Left lung (tissue), 14 donors: ENCODE measurements at places on chromosomes 2 and 18. TPM values are rescaled to one million over a fixed set of nuclear protein-coding genes. Genes with fewer than 3 reads are reported as not detected.
A peak's percentile ranks its signal among the peaks of the same experiment; 100 is the strongest.

The NETO1 gene
- not detected for total RNA-seq

The UGT1A4 gene
- not detected for total RNA-seq

The COL3A1 gene
- 5,576 TPM for total RNA-seq

The CYTIP gene
- 10.9 TPM for total RNA-seq

The SMAD7 gene
- total RNA-seq, result 43.3 TPM

The EVA1A gene
- total RNA-seq, result 54.7 TPM

The SLC4A1AP gene
- total RNA-seq, result 20.3 TPM

DNA sequence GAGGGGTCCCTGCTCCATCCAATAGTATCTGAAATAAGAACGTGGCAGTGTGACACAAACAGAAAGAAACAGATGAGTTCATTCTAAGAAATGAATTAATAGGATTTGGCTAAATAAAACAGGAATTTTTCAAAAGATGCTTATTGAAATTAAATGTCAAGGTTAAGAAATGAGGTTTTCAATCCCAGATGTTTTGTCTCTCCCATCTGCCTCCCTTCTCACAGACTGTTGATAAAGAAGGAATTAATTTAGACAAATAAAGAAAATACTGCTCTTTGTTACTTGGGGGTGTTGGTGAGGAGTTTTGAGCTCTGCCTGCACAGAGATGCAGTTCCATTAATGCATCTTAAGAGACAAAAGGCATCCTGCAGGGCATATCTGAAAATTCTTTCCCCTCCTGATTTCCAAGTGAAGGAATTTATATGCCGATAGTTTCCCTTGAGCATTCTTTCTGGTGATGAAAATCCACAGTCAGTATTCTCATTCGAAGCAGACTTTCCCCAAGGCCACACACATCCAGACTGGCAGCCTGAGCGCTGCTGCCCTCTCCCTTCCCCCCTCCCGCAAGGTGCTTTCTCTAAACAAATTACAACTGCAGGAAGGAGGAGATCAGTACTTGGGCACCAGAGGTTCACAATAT lies 385.4 kb upstream of the RND3 start:
- DNase-seq, result no peak
- H3K4me3 ChIP-seq, result no peak overlapping the region
- H3K4me1 ChIP-seq, result peaks cover 10% of the 10 kb centered on the region
- H3K27ac ChIP-seq, result no peak overlapping the region

DNA sequence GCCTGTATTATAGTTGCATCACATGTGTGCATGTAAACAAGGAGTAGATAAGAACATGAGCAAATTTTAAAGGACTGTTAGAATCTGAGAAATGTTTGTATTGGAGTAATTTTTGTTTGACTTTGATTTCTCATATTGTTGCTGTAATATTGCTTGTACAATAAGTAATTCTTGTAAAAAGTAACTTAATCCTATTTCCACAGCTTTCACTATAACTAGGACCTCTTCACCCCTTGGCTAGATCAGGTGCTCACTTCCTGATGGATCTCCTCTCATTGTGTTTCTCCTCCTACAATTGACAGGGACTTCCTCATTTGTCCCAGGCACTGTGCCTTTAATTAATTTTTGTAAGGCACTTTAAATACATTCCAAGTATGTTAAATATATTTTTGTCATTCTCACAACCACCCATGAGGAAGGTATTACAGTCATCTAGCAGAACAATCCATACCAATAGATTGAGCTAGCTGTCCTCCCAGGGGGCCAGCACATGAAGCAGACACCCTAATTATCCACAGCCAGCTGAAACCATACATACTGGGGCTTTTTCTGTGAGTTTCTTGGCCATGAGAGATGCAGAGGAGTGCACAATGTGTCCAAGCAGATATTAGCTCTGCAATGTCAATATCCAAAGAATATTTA lies 359.5 kb upstream of the ACVR2A start:
- no peaks in the 10 kb centered on the region for H3K4me1 ChIP-seq
- H3K36me3 ChIP-seq, result no peaks in the 10 kb centered on the region
- H3K27ac ChIP-seq, result no peak overlapping the region

GRCh38 chr18:25223211-25223610 lies 128.8 kb downstream of the ZNF521 start:
- peak; percentile 51 for DNase-seq
- H3K4me3 ChIP-seq, result no peak overlapping the region
- H3K27me3 ChIP-seq, result no peaks in the 10 kb centered on the region
- no peaks in the 10 kb centered on the region for H3K4me1 ChIP-seq
- no peak overlapping the region for H3K27ac ChIP-seq
- no peaks in the 10 kb centered on the region for H3K36me3 ChIP-seq

DNA sequence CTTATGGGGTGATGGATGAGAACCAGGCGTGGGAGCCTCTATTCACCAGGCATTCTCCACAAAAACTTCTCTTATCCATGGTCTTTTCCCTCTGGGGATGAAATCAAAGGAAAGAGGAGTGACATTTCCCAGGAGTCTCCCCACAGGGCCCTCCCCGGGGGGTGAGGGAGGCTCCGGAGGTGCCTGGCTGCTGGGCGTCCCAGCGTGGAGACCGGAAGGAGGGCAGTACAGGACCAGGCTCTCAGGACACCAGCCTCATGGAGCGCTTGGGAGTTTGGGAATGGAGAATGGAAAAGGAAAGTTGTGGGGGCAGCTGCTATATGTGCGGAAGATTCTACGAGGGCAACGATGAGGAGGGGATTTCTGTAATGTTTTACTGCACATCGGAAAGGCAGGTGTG lies 22.1 kb downstream of the CIB4 start:
- H3K27me3 ChIP-seq, result peaks cover 9% of the 10 kb centered on the region
- no peak overlapping the region for H3K27ac ChIP-seq
- no peaks in the 10 kb centered on the region for H3K36me3 ChIP-seq
- peaks cover 17% of the 10 kb centered on the region for H3K4me1 ChIP-seq
- H3K4me3 ChIP-seq, result no peak overlapping the region

DNA sequence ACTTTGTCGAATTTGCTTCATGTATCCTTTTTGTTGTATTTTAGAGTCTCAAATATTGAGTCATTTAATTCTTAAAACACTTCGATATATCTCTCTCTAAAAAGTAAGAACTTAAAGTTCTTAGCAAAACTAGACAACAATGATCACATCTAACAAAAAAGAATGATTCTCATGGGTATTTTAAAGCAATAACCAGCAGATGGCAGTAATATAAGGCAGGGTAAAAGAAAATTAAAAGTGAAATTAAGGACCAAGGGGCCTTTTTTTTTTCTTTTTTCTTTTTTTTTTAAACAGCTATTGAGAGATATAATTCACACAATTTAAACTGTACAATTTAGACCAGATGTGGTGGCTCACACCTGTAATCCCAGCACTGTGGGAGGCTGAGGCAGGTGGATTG lies 9.9 kb upstream of the AOX1 start:
- H3K4me1 ChIP-seq, result no peaks in the 10 kb centered on the region
- H3K27me3 ChIP-seq, result no peaks in the 10 kb centered on the region
- DNase-seq, result no peak
- no peak overlapping the region for H3K27ac ChIP-seq

DNA sequence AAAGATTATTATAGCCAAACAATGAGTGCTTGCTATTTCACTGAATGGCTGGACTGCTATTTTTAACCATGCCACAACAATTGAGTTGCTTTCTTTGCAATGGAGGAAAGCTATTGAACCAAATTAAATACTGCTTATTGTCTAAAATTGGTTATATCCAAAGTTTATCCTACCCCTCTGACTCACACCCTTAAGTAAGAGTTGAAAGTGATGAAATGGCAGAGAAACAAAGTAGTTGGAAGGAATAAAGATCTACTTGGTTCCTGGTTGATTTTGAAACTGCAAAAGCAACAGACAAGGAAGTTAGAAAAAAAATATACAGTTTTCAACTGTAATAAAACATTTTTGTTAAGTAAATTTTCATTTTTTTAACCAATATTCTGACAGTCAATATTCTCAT lies 47.5 kb downstream of the EML4 start:
- H3K27ac ChIP-seq, result peak overlapping the region; percentile 33
- H3K4me1 ChIP-seq, result no peaks in the 10 kb centered on the region
- no peaks in the 10 kb centered on the region for H3K36me3 ChIP-seq
- no peak for DNase-seq
- no peak overlapping the region for H3K4me3 ChIP-seq

GRCh38 chr2:16739778-16740581 lies 74.3 kb upstream of the CYRIA start:
- no peak overlapping the region for H3K4me3 ChIP-seq
- H3K36me3 ChIP-seq, result no peaks in the 10 kb centered on the region
- H3K27me3 ChIP-seq, result no peaks in the 10 kb centered on the region
- DNase-seq, result peak; percentile 70

DNA sequence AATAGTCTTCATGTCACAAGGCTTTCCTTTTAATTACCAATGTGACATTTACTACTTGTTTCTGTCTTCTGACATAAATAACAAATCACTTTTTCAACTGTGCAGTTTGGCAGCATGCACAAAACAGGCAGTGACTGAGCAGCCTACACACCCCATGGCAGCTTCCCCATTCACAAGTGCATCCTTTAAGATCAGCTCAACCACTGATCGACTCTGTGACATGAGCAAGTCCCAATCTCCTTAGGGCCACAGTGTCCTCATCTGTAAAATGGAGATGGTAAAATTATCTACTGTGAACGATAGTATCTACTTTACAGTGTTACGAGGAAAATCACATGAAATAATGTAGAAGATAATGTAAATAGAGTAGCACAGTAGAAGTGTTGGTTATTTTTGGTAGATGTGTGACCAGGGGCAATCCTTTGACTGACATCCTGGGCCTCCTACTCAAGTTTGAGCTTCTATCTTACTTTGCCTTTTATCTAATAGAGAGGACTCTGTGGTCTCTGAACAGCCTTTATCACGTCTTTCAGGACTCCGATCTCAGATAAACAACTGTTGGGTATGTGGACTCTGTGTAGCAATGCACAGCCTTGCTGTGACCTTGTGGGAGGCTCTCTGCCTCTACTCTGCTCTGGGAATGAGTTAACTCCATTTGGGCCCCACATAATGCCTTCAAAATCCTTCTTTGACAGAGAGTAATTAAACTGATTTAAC lies 120.6 kb downstream of the PIGN start:
- no peak for DNase-seq
- no peaks in the 10 kb centered on the region for H3K36me3 ChIP-seq
- no peak overlapping the region for H3K4me3 ChIP-seq
- no peaks in the 10 kb centered on the region for H3K27me3 ChIP-seq
- no peak overlapping the region for H3K27ac ChIP-seq
